Stimulated activated CD8-positive, alpha-beta memory T cell treated with anti-CD3 and anti-CD28 coated beads, Interleukin-7, amount 100 ng/mL, for 24 hours (primary cell): ENCODE measurements at places on chromosomes 3 and 15.

DNA sequence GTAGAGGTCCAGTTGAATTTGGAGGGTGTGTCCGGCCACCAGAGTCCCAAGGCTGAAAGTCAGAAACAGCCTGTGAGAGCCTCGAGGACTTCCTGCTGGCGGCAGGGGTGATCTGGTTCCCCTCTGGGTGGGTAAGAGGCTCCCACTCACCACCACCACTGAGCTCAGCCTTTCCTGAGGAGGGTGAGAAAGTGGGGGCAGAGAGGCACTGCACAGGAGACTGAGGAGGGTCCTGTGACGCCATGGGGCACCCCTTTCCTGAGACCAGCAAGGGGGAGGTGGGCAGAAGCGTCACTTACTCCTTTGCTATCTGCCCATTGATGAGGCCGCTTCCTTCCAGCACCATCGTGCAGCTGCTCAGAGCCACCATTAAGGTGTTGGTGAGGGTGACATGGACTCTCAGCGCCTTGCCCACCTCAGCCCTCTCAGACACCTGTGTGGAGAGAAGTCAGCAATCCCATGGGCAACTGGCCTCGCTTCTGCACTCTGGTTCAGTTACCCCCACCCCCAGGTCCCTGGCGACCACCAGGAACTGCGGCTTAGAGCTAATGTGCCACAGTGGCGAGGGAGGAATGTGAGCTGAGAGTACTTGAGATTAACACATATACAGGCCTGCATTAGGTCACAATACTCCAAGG is 10.0 kb upstream of the TGM5 start:
- DNase-seq: no peak

DNA sequence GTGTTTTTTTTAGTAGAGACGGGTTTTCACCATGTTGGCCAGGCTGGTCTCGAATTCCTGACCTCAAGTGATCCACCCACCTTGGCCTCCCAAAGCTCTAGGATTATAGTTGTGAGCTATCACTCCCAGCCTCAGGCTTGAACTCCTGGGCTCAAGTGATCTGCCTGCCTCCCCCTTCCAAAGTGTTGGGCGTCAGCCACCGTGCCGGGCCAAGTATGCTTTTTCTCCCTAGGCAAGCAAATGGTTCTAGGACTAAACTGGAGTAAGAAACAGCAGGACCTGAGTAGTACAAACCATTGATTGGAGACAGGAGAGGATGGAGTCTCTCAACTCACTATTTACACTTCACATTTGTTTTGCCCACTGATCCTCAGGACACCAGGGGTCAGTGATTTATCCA is 4.6 kb upstream of the PTPN9 start:
- no peak for DNase-seq

GRCh38 chr3:152211655-152212054 is 57.1 kb upstream of the MBNL1 start:
- DNase-seq: no peak

DNA sequence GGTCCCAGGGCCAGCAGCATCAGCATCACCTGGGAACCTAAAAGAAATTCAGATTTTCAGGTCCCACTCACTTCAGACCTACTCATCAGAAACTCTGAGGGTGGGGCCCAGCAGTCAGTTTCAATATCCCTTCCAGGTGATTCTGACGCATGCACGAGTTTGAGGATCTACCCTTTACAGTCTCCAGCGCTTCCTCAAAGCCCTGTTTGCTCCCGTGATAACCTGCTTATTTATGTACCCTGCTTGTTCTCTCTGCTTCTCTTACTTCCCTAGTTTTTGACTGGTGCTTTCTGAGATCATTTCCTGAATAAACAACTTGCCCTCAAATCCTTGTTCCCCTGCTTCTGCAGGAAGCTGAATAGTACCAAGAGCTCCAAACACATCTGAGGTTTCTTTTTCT is 245.3 kb downstream of the ZNF621 start:
- no peak for DNase-seq
